Lung (tissue), 17 donors: ENCODE measurements at places on chromosomes 1 and 21. TPM values are rescaled to one million over a fixed set of nuclear protein-coding genes. Genes with fewer than 3 reads are reported as not detected.
A peak's percentile ranks its signal among the peaks of the same experiment; 100 is the strongest.

OR2G6 gene
- not detected for polyA plus RNA-seq

- DNase-seq, result no peak
Measured at GRCh38 chr1:67683766-67684525, 1.1 kb upstream of the GADD45A start.

DNA sequence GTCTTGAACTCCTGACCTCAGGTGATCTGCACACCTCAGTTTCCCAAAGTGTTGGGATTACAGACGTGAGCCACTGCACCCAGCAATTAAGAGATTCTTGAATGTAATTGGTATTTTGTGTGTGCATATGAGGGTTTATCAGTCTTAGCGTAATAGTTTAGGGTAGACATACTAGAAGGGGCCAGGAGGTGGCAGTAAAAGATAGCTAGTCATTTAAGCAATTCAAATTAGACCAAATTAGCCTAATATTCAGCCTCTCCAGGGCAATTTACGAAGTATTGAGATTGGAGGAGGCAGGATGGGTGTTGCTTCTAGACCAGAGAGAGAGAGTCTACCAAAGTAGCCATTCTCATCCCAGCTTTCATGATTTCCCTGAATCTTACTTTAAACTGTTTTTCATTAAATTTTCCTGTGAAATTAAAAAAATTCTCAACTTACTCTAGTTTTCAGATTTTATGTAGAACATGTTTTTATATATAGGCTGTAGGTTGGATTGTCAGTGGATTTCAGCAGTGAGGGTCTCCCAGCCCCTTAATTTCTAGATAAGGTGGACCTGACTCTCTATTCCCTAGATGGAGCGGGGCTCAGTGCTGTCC is 119.7 kb downstream of the HHAT start:
- DNase-seq, result peak; percentile 73

FCMR gene
- 3.6 TPM for polyA plus RNA-seq

- no peak for DNase-seq
Measured at GRCh38 chr1:161502641-161503393, 2.4 kb upstream of the FCGR2A start.

- DNase-seq, result peak; percentile 42
Measured at GRCh38 chr21:15063081-15063813, 1.6 kb downstream of the NRIP1 start.

GRCh38 chr21:45014747-45015468 is 59.5 kb upstream of the ADARB1 start:
- DNase-seq, result no peak

LCE1D gene
- not detected for polyA plus RNA-seq
